ENCODE measurements at places on chromosomes 16 and 17.

DNA sequence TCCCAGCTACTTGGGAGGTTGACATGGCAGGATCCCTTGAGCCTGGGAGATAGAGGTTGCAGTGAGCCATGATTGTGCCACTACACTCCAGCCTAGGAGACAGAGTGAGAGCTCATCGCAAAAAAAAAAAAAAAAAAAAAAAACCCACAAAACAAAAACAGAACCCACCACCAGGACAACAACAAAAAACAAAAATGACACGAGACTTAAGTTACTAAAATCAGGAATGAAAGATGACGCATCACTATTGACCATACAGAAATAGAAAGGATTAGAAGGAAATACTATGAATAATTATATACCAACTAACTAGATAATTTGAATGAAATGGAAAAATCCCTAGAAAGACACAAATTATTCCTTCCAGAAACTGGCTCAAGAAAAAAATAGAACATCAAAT, 432.4 kb upstream of the PMFBP1 start:
- no peak for DNase-seq

DNA sequence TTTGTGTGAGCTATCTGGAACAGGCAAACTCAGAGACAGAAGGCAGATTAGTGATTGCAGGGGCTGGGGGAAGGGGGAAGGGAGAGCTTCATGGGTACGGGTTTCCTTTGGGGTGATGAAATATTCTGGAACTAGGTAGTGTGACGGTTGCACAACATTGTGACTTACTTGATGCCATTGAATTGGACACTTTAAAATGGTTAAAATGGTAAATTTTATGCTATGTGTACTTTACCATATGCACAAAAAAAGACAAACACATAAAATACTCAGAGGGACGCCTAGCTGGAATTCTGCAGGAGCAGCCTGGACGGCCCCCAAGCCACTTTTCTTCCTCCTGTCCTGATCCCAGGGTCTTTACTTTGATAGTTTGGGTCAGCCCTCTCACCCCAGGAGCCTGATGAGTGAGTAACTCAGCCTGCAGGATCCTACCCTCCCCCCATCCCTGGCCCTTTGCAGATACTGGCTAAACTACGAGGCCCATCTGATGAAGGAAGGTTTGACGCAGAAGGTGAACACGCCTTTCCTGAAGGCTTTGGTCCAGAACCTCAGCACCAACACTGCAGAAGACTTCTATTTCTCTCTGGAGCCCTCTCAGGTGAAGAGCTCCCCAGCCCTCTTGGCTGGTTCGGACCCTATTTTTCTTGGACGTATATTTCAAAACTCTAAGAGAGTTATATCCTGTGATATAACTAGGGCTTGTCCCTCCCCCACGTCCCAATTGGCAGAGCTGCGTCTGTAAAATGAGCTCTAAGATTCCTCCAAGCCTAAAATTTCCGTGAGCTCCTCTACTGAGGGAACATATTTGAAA, 7.8 kb downstream of the ADGRG3 start:
- no peak for DNase-seq

- no peak for DNase-seq
These were observed 20.7 kb upstream of the MNT start for GRCh38 chr17:2421315-2422147.

- DNase-seq, result peak; percentile 64
These were observed 28.5 kb upstream of the CCDC182 start for GRCh38 chr17:57773557-57773956.

- peak; percentile 37 for DNase-seq
These were observed 530 bp downstream of the GSG1L start for GRCh38 chr16:28062847-28063521.

- peak; percentile 81 for DNase-seq
These were observed at the start of gene SNX20 for GRCh38 chr16:50681021-50681885. Gene SNX20, minus strand, starts transcription at chr16:50681312. Its CDS starts 3,786 bp downstream, at chr16:50677526.

DNA sequence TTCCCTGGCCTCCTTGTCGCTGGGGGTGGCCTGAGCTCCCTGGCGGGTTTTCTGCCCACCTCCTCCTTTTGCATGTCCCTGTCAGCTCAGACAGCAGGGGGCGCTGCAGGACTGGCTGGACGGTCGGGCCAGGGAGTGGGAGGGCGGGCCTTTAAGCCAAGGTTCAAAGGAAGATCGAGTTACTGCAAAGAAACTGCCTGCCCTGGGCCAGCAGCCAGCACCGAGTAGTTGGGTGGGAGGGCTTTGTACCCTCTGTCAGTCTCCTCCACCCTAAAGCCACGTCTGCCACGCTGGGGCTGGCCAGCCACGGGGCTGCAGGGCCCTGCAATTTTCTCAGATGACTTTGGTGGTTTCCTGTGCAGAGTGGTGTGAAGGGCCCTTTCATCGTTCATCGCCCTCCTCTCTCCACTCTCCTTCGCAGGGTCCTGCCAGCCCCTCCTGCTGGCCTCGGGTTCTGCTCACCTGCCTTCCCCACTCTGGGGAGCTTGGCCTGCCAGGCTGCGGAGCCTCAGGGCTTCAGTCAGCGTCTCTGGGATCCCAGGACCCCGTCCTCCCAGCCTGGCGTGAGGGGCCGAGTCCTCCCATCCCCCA, 12.3 kb downstream of the GPR142 start:
- peak; percentile 82 for DNase-seq

GRCh38 chr17:48113201-48113676, 5.7 kb downstream of the SNX11 start:
- DNase-seq, result peak; percentile 88

DNA sequence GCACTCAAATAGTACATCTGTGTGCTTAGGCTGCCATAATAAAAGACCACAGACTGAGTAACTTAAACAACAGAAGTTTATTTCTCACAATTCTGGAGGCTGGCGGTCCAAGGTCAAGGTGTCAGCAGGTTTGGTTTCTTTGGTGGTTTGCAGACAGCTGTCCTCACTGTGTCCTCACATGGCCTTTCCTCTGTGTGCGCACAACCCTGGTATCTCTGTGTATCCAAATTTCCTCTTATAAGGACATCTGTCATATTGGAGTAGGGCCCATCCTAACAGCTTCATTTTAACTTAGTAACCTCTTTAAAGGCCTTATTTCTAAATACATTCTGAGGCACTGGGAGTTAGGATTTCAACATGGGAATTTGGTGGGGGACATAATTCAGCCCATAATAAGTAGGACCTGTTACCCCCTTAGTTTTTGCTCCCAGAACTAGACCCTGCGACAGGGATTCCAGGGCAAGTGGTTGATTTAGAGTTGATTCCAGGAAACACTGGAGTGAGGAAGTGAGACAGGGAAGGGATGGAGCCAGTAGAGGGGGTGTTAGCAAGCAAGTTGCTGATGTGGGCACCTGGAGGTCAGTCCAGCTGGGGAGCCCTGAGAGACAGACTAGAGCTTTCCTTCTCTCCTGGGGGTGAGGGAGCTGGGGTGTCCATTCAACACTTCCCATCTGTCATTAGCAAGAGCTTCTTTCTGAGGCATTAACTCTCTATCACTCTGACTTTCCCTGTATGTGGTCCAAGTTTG, 10.9 kb upstream of the ALKBH5 start:
- DNase-seq, result no peak

DNA sequence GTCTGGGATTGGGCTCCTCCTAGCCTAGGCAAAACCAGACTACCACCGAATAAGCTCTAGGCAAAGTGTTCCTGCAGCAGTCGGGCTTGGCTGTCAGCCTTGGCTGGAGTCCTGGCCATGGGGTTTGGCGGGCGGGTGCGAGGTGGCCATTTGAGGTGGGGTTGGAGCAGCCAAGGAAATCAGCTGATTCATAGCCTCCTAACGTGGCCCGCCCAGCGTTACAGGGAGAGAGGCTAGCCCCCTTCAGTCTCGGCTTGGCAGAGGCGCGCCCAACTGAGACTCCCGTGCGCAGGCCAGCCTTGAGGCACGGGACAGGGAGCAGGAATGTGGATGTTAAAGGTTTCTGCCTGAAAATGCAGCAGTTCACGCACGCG, 1.9 kb downstream of the PMP22 start:
- DNase-seq, result peak; percentile 8

DNA sequence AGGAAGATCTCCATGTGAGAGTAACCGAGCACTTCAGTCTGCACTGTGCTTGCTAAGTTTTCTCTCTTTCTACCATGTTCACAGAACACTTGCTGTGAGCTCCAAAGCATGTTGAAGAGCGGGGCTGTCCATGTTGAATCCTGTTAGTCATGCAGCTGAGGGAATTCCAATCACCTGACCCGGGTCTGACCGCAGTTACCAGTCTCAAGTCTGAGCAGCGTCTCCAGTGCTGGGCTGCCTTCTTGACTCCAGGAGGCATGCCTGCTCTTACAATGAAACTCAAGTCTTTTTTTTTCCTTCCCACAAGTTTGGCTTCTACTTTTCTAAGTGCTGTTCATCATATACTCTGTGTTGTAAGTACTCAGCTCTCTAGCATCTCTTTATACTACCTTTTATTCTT, 44.3 kb downstream of the HOXB1 start:
- no peak for DNase-seq

DNA sequence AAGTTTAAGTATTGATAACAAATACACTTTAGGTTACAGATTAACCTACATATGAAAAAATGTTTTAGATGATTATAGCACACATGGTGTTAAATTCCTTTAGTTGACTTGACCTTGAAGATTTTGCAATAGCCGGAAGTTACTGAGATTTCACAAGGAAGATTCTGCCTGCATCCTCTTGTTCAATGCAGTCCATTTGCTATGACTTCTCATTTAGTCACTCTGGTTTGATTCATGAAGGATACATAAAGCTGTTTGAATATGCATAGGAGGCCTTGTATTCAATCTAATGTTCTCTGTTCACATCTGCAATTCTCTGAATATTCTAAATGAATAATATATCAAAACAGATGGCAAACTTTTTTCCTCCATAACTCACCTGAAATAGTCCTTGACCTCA, 870.2 kb upstream of the GOT2 start:
- no peak for DNase-seq

DNA sequence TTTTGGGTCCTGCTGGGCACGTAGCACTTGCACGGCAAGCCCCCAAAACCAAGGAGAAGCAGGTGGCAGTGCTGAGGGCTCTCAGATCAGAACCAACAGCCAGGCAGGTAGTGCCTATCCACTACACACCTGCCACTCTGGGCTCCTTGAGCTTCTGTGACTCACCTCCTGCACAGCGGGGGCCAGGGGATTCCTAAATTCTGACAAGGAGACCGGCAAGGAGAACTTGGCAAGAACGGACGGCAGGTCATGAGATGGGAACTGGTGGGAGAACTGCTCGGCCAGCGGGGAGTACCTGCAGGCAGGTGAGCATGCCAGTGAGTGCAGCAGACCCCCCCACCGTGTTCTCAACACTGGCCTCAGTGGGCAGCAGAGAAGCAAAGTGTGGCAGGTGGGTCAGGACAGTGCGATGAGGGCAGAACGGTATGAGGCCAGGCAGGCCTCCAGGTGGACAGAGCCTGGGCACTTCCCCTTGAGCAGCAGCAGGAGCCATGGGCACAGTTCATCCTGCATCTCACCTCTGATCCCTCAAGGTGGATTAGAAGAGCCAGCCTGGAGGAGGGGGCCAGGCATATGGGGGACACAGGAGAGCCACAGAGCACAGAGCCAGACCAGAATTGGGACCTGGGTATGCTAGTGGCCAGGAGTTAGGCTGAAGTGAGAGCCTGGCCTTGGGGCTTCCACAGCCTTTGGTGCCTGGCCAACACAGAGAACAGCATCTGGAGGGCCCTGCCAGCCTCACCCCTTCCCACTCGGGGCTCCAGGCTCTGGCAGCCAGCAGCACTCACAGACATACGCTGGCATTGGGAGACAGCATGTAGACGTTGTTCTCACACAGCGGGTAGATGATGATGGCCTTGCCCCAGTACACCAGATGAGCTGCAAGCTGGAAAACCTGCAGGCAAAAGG, 14.7 kb downstream of the MPG start:
- DNase-seq, result no peak

DNA sequence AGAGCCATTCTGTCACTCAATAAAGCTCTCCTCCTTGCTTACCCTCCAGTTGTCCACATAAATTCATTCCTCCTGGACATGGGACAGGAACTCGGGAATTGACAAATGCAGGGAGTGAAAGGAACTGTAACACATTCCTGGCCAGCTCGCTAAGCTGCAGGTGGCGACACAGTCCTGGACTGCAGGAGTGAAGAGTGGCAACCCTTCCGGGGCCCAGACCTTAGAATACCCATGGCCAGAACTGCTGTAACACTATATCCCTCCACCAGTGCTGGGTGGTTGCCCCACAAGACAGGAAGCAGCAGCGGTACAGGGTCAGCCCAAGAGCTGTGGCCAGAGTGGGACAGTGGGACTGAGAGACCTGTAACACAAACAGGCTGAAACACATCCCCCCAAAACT, 30.3 kb upstream of the KIF2B start:
- DNase-seq, result no peak

DNA sequence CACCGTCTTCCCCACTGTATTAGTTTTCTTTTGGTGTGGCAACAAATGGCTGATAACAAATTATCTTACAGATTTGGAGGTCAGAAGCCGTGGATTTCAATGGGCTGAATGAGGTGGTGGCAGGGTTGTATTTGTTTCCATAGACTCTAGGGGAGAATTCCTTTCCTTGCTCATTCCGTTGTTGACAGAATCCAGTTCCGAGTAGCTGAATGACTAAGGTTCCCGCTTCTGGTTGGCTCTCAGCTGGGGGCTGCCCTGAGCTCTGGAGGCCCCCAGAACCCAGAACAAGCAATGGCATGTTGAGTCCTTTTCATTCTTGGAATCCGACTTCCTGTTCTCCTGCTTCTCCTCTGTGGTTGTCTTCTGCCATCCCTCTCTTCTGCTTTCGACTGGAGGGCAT, 280.4 kb downstream of the SNX29 start:
- no peak for DNase-seq

DNA sequence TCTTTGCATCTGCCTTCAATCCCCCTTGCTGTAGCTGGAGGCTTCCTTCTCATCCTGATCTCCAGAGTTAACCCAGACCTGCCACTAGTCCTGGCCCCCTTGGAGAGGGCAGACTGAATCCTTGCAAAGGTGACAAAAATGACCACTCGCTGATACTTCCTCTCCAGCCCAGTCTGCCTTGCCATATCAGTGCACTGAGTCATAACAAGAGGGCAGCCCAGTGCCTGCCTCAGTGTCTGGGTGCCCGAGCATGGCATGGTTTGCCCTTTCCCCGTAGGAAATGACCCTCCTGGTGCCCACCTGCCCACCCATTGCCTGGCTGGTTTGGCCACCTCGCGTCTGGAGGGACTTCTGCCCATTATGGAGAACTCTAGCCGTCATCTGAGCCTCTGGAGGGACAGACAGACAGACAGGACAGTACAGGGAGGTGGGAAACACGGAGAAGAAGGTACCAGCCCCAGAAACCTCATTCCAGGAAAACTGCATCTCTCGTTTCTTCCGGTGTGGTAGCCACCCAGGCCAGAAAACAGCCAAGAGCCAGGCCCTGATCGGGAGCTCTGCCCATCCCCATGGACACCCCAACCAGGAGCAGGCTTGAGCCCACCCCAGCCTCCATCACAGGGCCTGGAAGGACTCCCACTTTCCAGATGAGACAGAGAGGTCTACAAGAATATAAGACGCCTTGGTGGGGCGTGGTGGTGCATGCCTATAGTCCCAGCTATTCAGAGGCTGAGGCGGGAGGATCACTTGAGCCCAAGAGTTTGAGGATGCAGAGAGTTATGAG, 71.5 kb downstream of the SCNN1B start:
- DNase-seq, result no peak
